ENCODE measurements at places on chromosomes 16 and 17.
A peak's percentile ranks its signal among the peaks of the same experiment; 100 is the strongest.

GRCh38 chr17:59221159-59221847 lies 992 bp downstream of the GDPD1 start:
- DNase-seq: peak; percentile 4

DNA sequence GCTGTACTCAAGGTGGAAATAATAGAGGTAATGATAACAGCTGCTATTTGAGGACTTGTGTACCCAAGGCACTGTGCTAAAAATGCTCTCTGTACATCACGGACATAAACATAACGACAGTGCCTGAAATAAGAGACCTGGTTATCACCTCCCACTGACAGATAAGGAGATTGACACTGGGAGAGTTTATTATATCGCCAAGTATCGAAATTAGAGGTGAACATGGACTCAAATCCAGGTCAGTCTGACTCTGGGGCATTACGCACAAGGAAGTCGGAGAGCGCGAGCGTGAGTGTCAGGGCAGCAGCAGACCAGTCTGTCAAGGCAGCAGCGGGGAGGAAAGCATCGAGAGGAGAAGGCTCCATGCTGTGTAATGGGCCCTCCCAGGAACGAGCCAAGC lies 57.1 kb downstream of the GOSR1 start:
- no peak for DNase-seq

GRCh38 chr17:45108595-45109521 lies 23.5 kb downstream of the PLCD3 start:
- DNase-seq: no peak

DNA sequence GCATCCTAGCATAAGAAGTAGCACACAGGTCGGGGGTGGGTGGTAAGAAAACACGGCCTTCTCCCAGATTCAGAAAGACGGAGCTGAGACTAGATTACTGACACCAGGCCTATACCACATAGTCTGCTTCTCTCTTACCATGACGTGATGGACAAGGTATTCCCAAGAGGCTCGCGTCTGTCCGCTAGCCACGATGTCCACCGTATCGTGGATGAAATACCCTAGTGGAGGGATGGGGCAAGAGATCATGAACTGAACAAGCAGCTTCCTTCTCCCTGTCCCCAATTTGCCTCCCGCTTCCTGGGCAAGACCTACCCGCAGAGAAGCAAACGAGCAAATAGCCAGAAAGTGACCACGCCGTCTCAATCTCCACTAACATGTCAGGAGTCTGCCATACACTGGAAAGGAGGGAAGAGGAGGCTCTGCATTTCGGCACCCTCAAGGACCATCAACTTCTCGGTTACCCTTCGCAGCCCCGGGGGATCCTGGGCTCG lies 820 bp downstream of the TLCD1 start:
- peak; percentile 35 for DNase-seq

- DNase-seq: no peak
These were observed 79.8 kb downstream of the ARHGAP17 start for GRCh38 chr16:24935336-24935735.

GRCh38 chr16:27819356-27819755 lies 244.2 kb downstream of the GSG1L start:
- DNase-seq: no peak

- no peak for DNase-seq
These were observed 13.0 kb downstream of the CBX4 start for GRCh38 chr17:79826204-79826680.

DNA sequence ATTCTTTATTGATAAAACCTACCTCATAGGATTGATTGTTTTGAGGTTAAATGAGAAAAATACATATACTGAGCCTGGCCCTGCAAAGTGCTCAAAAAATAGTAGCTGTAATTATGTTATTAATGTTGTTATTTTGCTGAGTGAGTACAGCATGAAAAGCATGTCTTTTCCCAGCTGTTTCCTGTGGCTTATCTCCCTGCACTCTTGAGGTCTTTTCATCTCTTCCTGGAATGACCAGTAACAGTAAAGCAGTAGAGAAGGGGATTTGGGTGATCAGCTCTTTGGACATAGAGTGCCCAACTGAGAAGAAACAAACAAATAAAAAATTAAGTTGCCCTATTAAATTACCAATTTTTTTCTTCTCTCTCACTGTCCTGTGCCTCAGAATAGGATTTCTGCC lies 53.7 kb downstream of the NFAT5 start:
- DNase-seq: no peak

DNA sequence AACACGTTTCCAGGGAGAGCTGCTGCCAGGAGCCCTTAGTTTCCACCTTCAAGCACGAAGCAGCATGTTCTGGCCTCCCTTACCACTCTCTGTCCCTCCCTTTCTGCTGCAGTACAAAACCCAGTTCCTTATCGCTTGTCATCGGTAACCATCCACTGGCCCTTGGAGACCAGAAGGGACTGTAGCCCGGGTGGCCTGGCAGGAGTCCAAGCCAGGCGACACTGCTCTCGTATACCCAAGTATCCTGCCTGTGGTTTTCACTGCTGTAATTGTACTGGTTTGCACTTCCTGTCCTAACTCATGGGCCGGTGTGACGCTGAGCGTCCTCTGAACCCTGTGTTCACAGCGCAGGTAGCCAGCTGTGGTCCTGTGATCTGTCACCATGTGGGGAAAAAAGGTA lies 81.1 kb downstream of the MAF start:
- no peak for DNase-seq

GRCh38 chr17:32141258-32141657 lies 1.0 kb upstream of the RHOT1 start:
- DNase-seq: no peak

- DNase-seq: no peak
These were observed 55.1 kb upstream of the CORO6 start for GRCh38 chr17:29677824-29678223.

DNA sequence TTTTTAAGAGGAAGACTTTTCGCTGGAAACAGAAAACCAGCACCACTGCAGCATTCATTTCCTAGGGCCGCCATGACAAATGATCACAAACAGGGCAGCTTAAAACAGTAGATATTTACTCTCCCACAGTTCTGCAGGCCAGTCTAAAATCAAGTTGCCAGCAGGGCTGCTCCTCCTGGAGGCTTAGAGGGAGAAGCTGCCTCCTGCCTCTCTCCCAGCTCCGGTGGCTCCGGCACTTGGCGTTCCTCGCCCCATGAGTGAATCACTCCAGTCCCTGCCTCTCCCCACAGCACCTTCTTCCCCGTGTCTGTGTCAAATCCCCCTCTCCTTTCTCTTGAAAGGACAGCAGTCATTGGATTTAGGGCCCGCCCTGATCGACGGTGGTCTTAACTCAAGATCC lies 72.1 kb downstream of the SOCS1 start:
- no peak for DNase-seq

- DNase-seq: no peak
These were observed 19.7 kb upstream of the ARHGAP17 start for GRCh38 chr16:25034911-25035310.

- DNase-seq: no peak
These were observed 18.1 kb downstream of the ABCA6 start for GRCh38 chr17:69123626-69124025.

- no peak for DNase-seq
These were observed 246.9 kb upstream of the KCNJ16 start for GRCh38 chr17:69828087-69828486.

DNA sequence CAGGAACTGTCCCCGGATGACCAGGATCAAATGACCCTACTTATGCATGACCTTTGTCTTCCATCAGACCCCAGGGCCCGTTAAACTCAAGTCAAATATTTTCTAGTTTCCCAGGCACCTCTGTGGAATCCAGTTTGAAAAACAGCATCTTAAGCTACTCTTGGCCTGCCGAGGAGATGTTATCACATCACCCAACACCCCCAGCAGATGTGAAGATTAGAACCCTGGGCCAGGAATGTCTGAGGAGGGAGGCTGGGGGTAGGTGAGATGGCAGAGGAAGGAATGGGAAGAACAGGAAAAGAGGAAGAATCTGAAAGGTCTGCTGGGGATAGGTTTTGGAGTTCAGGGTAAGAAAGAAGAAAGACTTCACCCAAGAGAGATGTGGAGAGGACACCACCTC lies 79.2 kb downstream of the AXIN2 start:
- DNase-seq: no peak

GRCh38 chr17:16989953-16990860 lies 18.3 kb upstream of the TNFRSF13B start:
- DNase-seq: no peak

DNA sequence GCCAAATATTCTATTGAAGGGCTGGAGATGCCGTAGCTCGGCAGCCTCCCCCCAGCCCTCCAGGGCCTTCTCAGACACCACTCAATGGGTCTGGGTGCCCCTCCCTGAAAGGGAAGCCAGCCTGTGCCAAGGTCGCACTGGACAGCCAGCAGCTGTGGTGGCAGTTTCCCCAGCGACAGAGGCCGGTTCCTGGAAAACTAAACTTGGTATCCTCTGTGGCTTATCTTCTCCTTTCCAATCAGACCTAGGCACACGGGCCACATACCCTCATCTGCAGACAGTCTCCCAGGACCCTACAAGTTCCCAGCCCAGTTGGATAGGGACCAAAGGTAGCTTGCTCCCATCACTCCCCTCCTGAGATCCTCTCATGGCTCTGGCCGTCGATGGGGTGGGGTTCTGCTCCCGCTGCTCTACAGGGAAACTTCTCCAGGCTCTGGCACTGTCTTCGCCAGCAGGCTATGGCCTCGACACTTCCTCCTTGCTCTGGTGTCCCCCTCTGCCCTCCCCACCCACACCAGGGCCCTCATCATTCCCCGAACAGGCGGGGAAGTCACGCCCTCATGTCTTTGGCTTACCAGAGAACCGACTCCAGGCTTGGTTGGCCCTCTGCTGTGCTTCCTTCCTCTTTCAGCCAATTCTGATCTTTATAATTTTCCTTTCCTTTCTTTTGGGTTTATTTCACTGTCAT lies 18.3 kb upstream of the IL21R start:
- no peak for DNase-seq

DNA sequence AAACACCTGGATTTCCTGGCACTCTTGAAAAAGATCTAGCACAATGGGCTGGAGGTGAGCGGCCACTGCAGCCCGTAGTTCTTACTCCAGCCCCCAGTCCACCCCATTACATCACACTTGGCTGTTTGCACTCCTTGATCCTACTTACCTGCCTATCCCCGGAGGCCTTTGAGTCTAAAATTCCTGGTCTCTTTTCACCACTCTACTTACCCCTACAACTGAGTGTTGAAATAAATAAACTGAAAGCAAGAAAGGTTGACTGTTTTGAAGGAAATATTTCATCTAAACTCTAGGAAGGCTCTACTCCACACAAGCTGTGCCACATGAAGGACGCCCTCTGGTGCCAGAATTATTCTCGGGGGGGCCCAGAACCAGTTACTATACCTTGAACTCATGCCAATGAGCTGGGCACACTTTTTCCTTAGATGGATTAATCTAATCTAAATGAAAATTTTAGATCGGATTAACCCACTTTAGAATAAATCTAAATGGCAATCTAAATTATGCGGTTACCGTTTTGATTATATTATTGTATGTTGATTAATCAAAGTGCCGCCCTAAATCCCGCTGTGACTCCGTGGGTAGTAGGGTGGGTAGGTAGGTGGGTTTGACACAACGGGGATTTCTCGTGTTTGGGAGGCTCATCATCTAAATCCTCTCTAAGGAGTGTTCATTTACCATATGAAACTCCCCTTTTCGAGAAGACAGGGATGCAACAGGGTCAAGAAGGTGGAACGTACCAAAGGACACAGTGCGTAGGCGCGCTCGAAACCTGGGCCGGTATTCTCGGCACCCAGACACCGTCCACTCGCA lies 651 bp upstream of the EIF1 start:
- no peak for DNase-seq

DNA sequence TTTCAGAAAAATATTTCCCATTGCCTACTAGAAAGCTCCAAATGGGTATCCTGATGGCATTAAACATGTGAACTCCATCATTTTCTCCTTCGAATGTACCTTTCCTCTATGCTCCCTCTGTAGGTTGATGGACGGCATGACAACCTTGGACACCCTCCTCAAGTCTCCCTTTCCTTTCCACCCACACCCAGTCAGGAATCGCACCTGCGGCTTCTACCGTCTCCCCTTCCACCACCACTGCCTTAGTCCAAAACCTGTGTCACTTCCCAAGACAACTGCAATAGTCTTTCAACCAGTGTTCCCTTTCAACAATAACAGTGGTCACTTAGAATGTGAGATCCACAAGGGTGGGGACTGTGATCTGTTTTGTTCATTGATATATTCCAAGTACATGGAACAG lies 233.1 kb upstream of the AXIN2 start:
- no peak for DNase-seq

- no peak for DNase-seq
These were observed 72.5 kb downstream of the MPRIP start for GRCh38 chr17:17114592-17115225.

DNA sequence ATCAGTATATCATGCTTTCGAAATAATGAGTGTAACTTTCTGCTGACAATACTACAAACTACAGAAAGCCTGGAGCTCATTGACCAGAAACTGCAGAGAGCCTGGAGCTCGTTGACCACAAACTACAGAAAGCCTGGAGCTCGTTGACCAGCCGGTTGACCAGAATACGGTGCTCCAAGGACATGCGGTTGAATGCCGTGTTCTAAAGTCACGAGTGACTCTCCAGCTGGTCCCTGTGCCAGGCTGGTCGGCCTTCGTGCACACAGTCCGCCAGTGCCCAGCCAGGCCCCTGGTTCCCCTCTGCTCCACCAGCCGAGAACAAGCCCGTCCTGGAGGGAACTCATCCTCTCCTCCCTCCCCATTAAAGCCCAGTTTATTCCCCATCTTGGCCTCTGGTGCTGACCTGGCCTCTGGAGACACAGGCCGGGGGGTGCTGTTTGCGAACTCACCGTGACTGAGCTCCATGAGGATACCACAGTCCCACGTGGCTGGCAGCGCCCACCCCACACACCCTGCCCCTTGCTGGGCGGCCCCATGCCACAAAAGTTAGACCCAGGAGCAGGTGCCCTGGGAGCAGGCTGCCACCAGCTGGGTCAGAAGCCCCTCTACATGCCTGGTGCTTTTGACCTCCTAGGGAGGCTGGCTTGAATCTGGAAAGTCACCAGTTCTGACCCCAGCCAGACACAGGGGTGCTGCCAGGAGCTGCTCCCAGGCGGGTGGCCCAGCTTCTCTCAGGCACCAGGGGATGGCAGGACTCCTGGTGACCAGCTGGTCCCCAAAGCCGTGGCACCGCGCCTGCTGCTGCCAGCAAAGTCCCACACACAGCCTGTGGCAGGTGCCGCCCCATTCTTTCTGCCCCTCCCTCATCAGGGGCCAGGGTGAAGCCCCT lies 15.5 kb upstream of the CDH15 start:
- no peak for DNase-seq

GRCh38 chr17:62664336-62665120 lies 37.1 kb downstream of the MRC2 start:
- DNase-seq: no peak

- DNase-seq: no peak
These were observed 144.1 kb downstream of the PITPNC1 start for GRCh38 chr17:67520916-67521774.

DNA sequence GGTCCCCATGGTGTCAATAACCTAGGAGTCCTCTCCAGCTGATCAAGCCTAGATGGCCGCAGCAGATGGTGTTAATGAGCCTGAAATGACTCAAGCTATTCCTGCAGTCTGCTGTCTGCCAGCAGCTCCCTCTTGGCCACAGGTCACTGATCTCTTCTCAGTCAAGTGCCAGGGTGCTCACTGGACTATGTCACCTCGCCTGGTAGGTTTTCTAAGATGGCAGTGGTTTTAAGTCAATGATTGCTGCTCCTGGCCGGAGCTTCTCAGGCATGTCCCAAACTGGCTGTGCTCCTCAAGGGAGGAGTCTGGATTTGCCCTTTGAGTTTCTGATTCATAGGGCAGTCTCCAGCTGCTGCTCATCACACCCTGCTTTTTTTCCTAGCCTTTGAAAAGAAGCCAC lies 58.6 kb upstream of the SHISA6 start:
- no peak for DNase-seq

Data from NCI-H1930 (cell line).